ENCODE measurements at places on chromosomes 7 and 10.
A peak's percentile ranks its signal among the peaks of the same experiment; 100 is the strongest.

DNA sequence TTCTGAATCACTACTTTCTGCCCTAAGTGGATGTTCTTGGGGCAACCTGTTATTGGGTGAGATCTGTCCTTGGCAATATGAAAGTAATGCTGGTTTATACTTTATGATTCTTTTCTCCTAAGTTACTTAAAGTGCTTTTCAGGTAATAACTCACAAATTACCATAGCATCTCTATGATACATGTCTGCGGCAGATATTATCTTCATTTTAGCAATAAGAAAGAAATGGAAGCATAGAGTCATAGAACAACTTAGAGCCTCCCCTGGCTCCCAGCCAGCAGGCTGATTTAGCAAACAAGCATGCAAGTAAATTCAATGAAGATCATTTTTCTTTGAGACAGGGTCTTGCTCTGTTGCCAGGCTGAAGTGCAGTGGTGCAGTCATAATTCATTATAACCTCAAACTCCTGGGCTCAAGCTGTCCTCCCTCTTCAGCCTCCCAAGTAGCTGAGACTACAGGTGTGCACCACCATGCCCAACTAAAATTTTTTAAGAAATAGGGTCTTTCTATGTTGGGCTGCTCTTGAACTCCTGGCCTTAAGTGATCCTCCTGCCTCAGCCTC, 38.1 kb upstream of the GRM8 start:
- H3K4me1 ChIP-seq, result no peaks in the 10 kb centered on the region
- no peaks in the 10 kb centered on the region for H3K36me3 ChIP-seq
- no peak overlapping the region for H3K27ac ChIP-seq
- H3K4me3 ChIP-seq, result no peak overlapping the region
- peaks cover 9% of the 10 kb centered on the region for H3K27me3 ChIP-seq

- H3K36me3 ChIP-seq, result no peaks in the 10 kb centered on the region
- DNase-seq, result no peak
- H3K27me3 ChIP-seq, result peaks cover 7% of the 10 kb centered on the region
- no peak overlapping the region for H3K27ac ChIP-seq
Observed at GRCh38 chr10:118106426-118106825, 59.7 kb upstream of the RAB11FIP2 start.

DNA sequence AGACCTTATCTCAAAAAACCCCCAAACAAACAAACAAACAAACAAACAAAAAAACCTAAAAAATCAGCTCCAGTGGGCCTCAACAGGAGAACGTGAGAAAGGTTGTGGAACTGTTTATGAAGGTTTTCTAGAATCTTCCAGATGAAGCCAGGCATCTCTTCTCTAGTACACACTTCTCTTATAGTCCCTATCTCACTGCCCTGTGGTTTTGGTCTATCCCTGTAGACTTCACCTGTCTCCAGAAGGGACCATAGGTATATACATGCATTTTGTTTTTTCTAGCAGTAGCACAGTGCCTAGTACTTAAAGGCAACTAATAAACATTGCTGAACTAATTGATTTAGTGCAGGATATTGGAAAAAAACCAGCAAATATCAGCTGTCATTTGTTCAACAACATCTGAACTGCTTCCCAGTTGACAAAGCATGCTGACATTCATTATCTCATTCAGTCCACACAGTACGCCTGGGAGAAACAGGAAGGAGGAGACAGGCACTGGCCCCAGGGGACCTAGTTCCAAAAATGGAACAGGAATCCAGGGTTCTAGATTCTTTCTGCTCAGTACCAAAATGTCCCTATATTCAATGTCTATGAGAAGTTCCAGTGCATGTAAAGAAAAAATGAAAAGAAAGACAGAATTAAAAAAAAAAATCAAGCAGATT, 59.8 kb downstream of the C10orf67 start:
- H3K27ac ChIP-seq, result no peak overlapping the region
- peaks cover 12% of the 10 kb centered on the region for H3K27me3 ChIP-seq
- no peaks in the 10 kb centered on the region for H3K4me1 ChIP-seq
- H3K4me3 ChIP-seq, result no peak overlapping the region

DNA sequence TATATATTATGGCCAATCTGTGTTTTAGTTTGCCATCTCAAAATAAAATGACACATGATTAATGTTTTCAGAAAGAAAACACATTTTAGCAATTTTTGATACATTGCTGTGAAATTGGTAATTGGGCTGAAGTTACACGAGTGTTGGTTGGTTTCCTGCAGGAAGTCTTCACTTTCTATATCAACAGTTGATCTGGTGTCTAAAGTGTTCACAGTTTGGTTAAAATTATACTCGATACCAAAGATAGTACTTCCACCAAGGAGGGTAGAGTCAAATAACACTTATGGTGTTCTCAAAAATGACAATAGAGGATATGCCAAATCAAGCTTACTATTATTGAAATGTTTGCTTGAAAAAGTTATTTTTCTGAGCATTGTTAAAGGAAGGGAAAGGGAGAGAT, 120.3 kb upstream of the GLCCI1 start:
- peaks cover 19% of the 10 kb centered on the region for H3K36me3 ChIP-seq
- no peaks in the 10 kb centered on the region for H3K27me3 ChIP-seq
- no peak for DNase-seq
- H3K4me1 ChIP-seq, result peaks cover 26% of the 10 kb centered on the region

DNA sequence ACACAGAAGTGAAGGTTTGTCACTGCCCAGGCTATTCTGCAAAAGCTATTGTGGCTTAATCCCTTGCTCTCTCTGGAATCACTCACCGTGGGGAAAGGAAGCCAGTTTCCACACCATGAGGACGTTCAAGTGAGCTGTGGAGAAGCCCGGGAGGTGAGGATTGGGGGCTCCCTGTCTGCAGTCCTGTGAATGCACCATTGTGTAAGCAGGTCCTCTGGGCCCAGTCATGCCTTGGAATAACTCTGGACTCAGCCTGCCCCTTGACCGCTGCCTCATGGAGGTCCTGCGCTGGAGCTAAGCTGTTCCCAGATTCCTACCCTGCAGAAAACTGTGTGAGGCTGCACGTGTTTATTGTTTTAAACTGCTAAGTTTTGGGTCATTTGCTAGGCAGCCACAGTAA, 33.5 kb downstream of the LYZL2 start:
- no peak overlapping the region for H3K4me3 ChIP-seq
- H3K27ac ChIP-seq, result no peak overlapping the region
- DNase-seq, result no peak
- H3K36me3 ChIP-seq, result no peaks in the 10 kb centered on the region

DNA sequence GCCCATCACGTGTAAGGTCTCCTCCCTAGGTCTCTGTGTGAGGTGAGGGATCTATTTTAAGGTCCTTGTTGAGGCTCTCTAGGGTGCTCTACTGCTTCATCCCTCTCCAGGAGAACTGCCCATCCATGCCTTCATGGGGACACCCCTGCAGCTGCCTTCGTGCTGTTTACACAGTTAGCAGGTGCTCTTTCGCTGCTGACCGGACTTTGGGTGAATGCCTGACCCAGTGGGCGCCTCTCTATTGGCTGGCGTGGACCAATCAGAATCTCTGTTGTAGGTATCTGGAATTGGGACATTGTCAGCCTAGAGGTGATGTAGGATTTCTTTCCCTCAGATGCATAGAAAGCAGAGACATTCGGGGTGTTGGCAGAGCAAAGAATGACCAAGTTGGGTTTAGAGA, 38.7 kb upstream of the HMX3 start:
- no peak overlapping the region for H3K4me3 ChIP-seq
- no peaks in the 10 kb centered on the region for H3K4me1 ChIP-seq
- H3K27me3 ChIP-seq, result peaks cover 16% of the 10 kb centered on the region
- no peak overlapping the region for H3K27ac ChIP-seq
- H3K36me3 ChIP-seq, result no peaks in the 10 kb centered on the region
- no peak for DNase-seq

DNA sequence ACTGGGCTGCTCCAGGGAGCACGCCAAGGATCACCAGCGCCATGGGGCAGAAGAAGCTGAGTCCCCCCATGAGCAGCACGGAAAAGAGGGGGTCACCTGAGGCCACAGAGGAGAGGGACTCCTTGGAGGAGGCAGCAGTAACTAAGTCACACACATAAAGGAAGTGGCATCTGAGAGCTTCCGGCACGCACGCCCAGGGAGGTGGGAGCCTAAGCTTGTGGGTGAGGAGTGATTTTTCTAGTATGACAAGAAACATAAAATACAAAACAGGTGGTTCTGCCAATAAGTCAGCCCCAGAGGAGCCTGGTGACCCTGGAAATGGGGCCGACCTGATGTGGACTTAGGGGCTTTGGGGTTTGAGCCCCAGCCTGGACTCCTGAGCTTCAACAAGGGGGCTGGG, 60.8 kb downstream of the CARD11 start:
- H3K4me1 ChIP-seq, result peaks cover 84% of the 10 kb centered on the region
- peaks cover 31% of the 10 kb centered on the region for H3K36me3 ChIP-seq
- H3K27me3 ChIP-seq, result no peaks in the 10 kb centered on the region
- peak; percentile 56 for DNase-seq

DNA sequence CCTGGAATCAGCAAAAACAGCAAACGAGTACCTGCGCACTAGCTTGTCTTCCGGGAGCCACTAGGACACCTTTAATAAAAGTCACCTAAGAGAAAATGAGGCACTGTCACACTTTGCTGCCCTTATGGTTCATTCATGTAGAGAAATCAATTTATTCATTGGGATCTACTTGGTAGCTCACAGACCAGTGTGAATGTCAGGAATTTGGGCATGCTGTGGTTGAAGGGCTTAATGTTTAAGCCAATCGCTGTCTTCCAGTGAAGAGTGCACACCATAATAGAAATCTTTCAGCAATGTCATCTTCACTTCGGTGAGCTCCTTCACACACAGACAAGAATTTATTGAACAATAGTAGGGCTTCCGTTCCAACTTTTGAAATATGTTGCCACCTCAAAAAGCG, 65.1 kb downstream of the MARCHF5 start:
- H3K4me1 ChIP-seq, result no peaks in the 10 kb centered on the region
- no peaks in the 10 kb centered on the region for H3K36me3 ChIP-seq
- no peak overlapping the region for H3K27ac ChIP-seq
- H3K27me3 ChIP-seq, result peaks cover 2% of the 10 kb centered on the region
- no peak for DNase-seq
- no peak overlapping the region for H3K4me3 ChIP-seq

GRCh38 chr7:27684491-27684890, 21.8 kb upstream of the HIBADH start:
- no peak for DNase-seq
- no peaks in the 10 kb centered on the region for H3K36me3 ChIP-seq
- no peaks in the 10 kb centered on the region for H3K4me1 ChIP-seq

GRCh38 chr10:132809232-132810140, 23.5 kb upstream of the NKX6-2 start:
- no peak overlapping the region for H3K4me3 ChIP-seq
- H3K27me3 ChIP-seq, result no peaks in the 10 kb centered on the region
- H3K27ac ChIP-seq, result no peak overlapping the region
- no peak for DNase-seq
- no peaks in the 10 kb centered on the region for H3K4me1 ChIP-seq
- H3K36me3 ChIP-seq, result no peaks in the 10 kb centered on the region

- H3K27me3 ChIP-seq, result no peaks in the 10 kb centered on the region
- H3K4me3 ChIP-seq, result no peak overlapping the region
- no peak for DNase-seq
- no peak overlapping the region for H3K27ac ChIP-seq
- H3K4me1 ChIP-seq, result no peaks in the 10 kb centered on the region
- H3K36me3 ChIP-seq, result no peaks in the 10 kb centered on the region
Observed at GRCh38 chr10:111545861-111546605, 469.2 kb downstream of the ADRA2A start.

DNA sequence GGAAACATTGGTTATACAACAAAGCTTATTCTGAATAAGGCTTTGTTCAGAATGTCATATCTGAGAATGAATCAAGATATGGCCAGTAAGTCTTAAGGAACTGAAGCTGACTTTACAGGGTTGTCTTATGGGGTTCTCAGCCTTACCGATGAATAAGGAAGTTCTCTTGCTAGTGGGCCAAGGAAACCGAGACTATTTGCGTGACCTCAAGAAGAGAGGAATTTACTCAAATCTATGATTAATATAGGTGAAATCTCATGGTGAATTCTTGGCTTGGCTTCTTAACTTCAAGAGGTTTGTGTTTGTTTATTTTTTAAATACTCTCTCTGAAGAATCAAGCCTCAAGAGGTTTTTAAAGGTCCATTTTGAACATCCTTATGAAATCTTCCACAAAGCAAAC, 4.7 kb upstream of the MRLN start:
- no peak overlapping the region for H3K27ac ChIP-seq
- no peak for DNase-seq
- H3K27me3 ChIP-seq, result peaks cover 4% of the 10 kb centered on the region
- no peaks in the 10 kb centered on the region for H3K36me3 ChIP-seq
- H3K4me3 ChIP-seq, result no peak overlapping the region
- no peaks in the 10 kb centered on the region for H3K4me1 ChIP-seq

DNA sequence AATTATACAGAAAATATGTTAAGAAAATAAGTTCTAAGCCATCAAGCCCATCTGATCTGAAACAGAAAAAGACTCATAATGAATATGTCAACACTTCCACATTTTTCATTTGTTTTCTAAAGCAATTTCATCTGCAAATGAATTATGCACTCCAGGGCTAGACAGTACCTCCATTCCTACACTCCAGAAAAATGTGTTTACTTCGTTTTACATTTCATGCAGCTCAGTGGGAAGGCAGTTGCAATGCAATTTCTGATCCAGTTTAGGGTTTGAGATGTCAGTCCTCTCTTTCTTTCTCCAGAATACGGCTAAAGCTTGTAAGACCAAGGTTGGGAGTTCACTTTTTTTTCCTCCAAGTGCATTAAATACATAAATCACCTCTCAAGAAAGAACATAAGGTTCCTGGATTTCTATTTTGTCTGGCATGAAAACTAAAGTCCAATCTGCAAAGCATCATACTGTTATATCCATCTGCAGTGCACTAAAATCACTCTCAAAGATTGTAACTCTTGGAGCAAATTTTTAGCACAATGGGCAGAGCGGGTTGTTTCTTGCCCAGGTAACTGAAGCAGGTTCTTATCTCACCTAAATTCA, 348.8 kb upstream of the C7orf33 start:
- no peak for DNase-seq
- H3K27me3 ChIP-seq, result peaks cover 27% of the 10 kb centered on the region
- H3K4me3 ChIP-seq, result no peak overlapping the region
- H3K4me1 ChIP-seq, result no peaks in the 10 kb centered on the region
- no peaks in the 10 kb centered on the region for H3K36me3 ChIP-seq

- H3K27ac ChIP-seq, result no peak overlapping the region
- DNase-seq, result no peak
- H3K27me3 ChIP-seq, result no peaks in the 10 kb centered on the region
Observed at GRCh38 chr7:57399972-57400371, 50.0 kb upstream of the ZNF716 start.

GRCh38 chr10:12321641-12322040, 27.7 kb upstream of the CAMK1D start:
- no peak overlapping the region for H3K4me3 ChIP-seq
- H3K36me3 ChIP-seq, result no peaks in the 10 kb centered on the region
- DNase-seq, result no peak

Data from activated naive CD8-positive, alpha-beta T cell treated with anti-CD3 and anti-CD28 coated beads, Interleukin-2, amount 50 U/mL, for 24 hours (primary cell).